ENCODE measurements at places on chromosomes 6 and 20. TPM values are rescaled to one million over a fixed set of nuclear protein-coding genes. Genes with fewer than 3 reads are reported as not detected.

DNA sequence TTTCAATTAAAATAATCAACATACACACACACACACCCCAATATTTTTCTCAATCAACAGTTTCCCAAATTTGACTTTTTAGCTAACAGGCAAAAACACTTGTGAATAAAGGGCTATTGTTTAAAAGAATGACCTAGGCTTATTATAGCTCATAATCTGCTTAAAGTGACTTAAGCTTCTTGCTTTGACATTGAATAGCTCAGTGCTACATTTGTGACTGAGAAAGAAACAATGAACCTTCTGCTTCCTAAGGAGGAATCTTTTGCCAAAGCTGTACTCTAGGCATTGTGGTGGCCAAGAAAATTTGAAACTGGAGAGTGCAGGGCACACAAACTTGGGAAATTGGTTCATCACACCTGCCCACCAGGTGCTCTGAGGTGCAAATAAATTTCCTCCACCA is 282.0 kb downstream of the SYNE1 start:
- no peak for DNase-seq

GRCh38 chr6:149473080-149474052 is 11.4 kb downstream of the ZC3H12D start:
- no peak for DNase-seq

CNR1 gene
- total RNA-seq, result 0.11 TPM

- no peak for DNase-seq
These were observed 114.7 kb upstream of the PRL start for GRCh38 chr6:22411376-22412105.

- no peak for DNase-seq
These were observed 5.5 kb upstream of the PKIB start for GRCh38 chr6:122604676-122605075.

- no peak for DNase-seq
These were observed 47.1 kb upstream of the NXT1 start for GRCh38 chr20:23303325-23304102.

GRCh38 chr6:36824253-36824652 is 15.0 kb downstream of the CPNE5 start:
- DNase-seq, result no peak

TULP4 gene
- total RNA-seq, result 98.2 TPM

TMEM30A gene
- total RNA-seq, result 40.0 TPM

GRCh38 chr6:30009113-30009512 is 52.0 kb upstream of the POLR1H start:
- no peak for DNase-seq

LTA gene
- not detected for total RNA-seq

SEL1L2 gene
- total RNA-seq, result 0.43 TPM

GRCh38 chr20:57791178-57791962 is 81.6 kb upstream of the PMEPA1 start:
- no peak for DNase-seq

SLC35F1 gene
- 4.8 TPM for total RNA-seq

- no peak for DNase-seq
These were observed 89.4 kb upstream of the ANKEF1 start for GRCh38 chr20:9945408-9945807.

- DNase-seq, result no peak
These were observed 131.2 kb upstream of the THEMIS start for GRCh38 chr6:128032042-128032441.

DNA sequence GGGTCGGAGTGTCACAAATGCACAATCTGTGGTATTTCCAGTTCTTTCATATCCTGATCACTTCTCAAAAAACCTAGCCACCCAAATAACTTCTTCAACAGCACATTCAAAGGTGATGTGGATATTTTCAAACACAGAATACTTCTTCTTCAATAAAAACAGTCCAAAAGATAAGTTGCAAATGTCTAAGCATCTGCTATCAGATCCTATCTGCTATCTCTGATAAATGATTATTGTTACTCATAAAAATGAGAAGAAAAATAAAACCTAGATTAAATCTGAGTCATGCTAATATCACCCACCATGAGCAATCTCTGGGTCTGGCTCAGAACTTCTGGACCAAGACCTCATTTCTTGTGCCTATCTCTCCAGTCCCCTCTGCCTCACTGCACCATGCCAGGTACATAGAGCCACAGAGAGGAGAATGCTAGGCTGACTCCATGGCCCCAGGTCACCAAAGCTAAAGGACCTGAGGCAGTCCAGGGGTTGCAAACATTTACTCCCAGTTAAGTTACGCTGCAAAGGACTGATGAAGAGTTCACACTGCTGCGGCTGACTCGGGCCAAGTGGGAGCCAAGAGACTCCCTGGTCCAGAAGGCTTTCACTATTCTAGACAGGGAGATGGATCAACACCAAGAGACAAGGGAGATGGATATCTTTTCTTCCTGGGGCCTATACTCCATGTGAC is 101.4 kb downstream of the KIF13A start:
- no peak for DNase-seq

DNA sequence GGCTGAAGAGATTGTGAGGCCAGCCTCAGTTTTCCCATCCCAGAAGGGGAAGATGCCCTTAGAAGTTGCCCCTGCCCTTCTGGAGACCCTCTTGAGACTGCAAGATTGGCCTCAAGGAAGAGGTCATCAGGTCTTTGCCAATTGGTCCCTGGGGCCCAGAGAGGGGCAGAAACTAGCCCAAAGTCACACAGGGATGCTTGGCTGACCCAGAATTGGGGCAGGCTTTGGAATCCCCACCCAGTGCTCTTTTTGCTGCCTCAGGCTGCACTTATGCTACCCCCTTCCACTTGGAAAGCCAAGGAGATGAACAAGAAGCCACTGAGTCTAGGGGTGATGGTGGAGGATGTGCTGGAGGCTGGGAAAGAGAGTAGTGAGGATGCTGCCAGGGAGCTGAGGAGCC is 24.9 kb upstream of the FKBP1A start:
- DNase-seq, result no peak

GRCh38 chr6:118203545-118203944 is 296.5 kb downstream of the SLC35F1 start:
- no peak for DNase-seq

RGS17 gene
- total RNA-seq, result 0.05 TPM

GRCh38 chr6:111086685-111087084 is 618 bp upstream of the SLC16A10 start:
- DNase-seq, result no peak

DNA sequence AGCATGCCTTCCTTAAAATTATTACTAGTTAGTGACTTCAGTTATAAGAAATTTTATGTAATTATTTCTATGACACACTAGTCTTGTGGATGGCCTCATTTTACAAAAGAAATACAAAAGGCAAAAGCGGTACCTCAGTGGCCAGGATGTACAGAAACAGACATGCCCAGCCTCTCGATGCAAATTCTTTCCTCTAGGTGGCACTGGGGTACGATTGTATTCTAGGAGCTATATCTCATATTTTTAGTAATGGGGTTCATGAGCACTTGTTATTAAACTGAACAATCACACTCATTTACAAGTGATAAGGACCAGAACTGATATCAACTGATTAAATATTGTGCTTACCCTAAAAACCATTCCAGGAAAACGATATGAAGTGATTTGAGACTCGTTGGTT is 59.8 kb downstream of the SOD2 start:
- no peak for DNase-seq

GRCh38 chr6:169398342-169399105 is 144.9 kb upstream of the THBS2 start:
- DNase-seq, result no peak

DNA sequence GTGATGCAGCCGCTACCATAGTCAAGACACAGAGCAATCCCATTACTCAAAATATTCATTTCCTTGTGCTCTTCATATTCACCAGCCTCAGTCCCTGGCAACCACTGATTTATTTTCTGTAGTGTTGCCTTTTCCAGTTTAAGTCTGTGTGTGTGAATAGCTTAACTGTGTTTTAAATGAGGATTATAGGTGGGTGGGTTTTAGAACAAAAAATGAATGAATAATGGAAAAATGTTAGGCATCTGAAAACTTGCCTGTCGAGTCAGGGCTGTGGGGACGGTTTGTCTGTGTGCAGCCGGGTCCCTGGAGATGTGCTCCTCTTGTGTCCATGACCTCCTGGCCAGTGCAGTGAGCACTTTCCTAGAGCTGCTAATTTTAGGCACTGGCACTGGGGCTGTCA is 27.1 kb downstream of the BANF2 start:
- no peak for DNase-seq

DNA sequence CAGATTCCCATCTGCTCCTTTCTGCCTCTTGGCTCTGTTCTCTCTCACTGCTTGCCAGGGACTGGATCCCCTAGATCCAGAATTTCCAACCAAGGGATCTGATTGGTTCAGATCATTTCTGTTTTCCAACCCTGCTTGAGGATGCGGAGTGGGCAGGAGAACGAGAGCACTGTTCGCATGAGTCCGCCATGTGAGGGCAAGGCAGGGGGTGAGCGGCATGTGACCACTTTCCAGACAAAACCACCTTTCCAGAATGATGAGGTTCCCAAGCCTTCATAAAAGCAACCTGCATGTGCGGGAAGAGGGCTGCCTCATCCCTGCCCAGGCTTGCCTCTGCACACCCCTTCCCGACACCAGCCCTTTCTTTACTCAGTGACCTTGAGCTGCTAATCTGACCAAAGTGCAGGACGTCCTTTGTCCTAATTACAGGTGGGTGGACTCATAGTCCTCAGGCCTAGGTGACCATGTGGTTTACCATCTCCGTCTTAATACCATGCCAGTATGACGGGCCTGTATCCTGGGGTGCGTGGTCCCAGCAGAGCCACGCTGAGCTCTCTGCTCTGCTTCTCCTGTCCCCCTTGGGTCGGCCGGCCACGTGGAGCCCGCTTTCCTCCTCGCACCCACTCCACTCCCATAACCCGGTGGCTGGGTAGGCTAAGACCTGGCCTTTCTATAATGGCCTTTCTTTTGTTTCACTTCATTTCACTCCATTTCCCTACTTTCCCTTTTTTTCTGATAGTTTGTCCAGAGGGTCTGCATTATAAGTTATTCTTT is 14.4 kb downstream of the NQO2 start:
- DNase-seq, result no peak

- no peak for DNase-seq
These were observed 140.1 kb upstream of the SPACA1 start for GRCh38 chr6:87907521-87907920.

GRCh38 chr6:111205502-111205901 is 118.2 kb downstream of the SLC16A10 start:
- DNase-seq, result no peak

- DNase-seq, result no peak
These were observed 7.9 kb downstream of the ZC2HC1B start for GRCh38 chr6:143872201-143872600.

DNA sequence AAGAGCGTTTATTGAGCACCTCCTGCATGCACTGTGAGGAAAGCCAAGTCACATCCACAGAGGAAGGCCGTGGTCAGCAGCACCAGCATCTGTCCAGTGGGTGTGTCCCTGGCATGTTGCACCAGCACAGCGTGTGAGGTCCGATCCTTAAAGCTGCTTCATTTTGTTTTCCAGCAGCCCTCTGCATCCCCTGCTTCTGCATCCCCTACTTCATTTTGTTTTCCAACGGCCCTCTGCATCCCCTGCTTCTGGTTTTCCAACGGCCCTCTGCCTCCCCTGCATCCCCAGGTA is 147.8 kb downstream of the SYCP2 start:
- DNase-seq, result no peak

COL21A1 gene
- total RNA-seq, result 20.8 TPM

VNN1 gene
- 1.7 TPM for total RNA-seq

- DNase-seq, result no peak
These were observed 107.6 kb upstream of the OPRM1 start for GRCh38 chr6:153931431-153931830.

DDAH2 gene
- total RNA-seq, result 32.9 TPM

AIF1 gene
- 17.7 TPM for total RNA-seq

TRIM31 gene
- not detected for total RNA-seq

DNA sequence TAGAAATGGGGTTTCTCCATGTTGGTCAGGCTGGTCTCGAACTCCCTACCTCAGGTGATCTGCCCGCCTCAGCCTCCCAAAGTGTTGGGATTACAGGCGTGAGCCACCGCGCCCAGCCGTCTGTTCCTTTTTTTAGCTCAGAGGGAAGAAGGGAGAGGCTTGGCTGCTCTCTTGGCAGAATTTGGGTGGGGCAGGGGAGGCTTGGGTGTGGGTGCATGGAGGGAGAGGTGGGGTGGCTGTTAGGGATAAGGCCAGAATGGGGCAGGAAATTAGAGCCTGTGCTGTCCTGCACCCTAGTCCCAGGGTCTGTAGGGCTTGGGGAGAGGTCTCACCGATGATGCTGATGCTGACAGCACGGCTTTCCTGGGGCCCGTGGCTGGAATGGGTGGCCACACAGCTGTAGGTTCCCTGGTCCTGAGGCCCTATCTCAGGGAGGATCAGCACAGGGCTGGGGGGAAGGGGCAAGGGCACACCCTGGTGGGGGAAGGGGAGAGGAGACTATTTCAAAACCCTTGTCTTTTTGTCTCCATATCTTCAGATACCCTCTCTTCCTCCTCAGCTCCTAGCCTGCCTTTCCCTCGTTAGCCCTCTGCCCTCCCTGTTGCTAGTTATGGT is 2.0 kb downstream of the AGER start:
- no peak for DNase-seq

DNA sequence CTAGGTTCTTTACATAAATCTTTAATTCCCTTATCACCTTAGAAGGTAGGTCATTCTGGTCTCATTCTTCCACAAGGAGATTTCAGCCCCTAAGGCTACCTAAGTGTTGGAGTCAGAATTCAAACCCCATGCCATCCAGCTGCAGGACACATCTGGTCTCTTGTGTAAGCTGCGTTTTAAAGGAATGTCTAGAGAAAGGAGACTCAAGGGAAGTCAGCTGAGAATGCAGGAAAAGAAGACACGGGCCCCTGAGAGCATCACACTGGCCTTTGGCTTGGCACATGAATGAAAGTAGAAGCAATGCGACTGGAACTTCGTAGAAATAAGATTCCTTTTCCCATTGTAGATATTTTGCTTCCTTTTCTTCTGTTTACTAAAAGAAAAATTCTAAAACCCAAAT is 76.7 kb upstream of the SYNJ2 start:
- DNase-seq, result no peak

- DNase-seq, result no peak
These were observed 68.1 kb upstream of the CEP85L start for GRCh38 chr6:118719351-118720124.

GRCh38 chr20:9609887-9610502 is 95.6 kb downstream of the LAMP5 start:
- DNase-seq, result no peak

Measured in Right ventricle myocardium superior (tissue), 1 donor.